Cardiac muscle cell (in vitro differentiated cells and primary cell): ENCODE measurements at places on chromosomes 16 and 17.

DNA sequence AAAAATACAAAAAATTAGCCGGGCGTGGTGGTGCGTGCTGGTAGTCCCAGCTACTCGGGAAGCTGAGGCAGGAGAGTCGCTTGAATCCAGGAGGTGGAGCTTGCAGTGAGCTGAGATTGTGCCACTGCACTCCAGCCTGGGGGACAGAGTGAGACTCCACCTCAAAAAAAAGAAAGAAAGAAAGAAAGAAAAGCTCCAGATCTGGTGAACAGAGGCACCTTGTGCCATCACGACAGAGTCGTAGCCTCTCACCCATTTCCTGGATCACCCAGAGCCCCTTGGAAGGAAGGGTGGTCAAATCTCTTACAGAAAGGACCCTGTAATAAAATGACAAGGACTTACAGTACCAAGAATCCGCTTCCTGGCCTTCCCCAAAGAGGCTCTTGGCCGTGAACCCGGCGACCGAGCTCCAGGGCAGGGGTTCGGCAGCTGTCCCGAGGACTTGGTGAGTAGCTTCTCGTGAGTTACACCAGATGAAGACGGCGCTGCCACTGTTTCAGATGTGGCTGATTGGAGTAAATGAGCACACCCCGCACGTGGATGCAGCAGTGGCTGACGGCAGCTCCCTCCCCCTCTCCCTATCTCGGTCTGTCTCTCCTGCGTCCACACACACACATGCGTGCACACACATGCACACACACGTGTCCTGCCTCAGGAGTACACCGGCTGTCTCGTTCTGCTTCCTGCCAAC lies 13.5 kb downstream of the LGALS3BP start:
- no peak for DNase-seq
- no peaks in the 10 kb centered on the region for H3K27me3 ChIP-seq
- H3K27ac ChIP-seq, result no peak overlapping the region
- H3K4me1 ChIP-seq, result no peaks in the 10 kb centered on the region
- H3K36me3 ChIP-seq, result no peaks in the 10 kb centered on the region

DNA sequence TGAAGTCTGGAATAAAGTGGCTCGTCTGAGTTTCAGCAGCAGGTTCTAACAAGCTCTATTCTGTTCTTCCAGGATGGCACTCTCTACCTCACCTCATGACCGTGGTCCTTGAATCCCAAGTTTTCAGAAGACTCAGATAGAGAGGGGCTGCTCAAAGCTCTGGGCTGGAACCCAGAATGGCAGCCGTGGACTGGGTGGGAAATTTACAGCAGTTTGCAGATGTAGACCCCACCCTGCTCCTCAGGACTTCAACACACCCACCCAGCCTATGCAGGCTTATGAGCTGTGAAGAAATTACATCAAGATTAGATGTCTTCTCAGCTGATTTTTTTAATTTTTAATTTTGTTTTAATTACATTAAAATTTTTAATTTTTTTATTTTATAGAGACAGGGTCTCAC lies 59.4 kb downstream of the METRNL start:
- no peaks in the 10 kb centered on the region for H3K36me3 ChIP-seq
- DNase-seq, result no peak
- no peaks in the 10 kb centered on the region for H3K27me3 ChIP-seq
- no peak overlapping the region for H3K27ac ChIP-seq
- no peaks in the 10 kb centered on the region for H3K4me1 ChIP-seq

DNA sequence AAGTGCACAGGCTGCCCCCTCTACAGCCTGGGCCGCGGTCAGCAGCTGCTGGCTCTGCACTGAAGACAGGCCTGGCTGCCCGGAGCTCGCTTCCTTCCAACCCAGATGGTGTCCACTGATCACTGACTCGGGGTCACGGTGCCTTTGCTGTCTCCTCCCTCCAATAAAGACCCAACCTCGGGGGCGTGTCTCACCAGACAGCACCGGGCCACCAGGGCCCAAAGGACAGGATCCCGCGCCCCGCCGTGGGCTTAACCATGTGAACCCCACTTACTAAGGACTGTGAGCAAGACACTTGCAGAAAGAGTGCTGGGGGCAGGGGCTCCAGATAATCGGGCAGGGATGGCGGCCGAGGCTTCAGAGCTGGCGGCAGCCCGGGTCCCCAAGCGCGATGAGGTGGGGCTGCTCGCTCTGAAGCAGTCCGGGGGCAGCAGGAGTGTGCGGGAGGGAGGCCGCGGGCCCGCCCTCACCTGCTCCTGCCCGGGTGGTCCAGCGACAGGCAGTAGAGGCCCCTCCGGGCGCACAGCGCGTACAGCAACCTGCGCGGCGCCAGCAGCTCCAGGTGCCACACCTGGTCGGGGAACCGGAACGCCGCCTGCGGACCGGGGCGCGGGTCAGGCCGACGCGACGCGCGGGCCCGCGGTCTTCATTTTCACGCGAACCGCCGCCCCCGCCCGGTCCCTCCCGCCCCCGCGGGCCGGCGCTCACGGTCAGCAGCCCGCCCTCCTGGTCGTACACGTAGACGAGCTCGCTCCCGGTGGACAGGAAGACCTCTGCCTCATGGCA lies 502 bp downstream of the FAAP100 start:
- H3K4me1 ChIP-seq, result peaks cover 25% of the 10 kb centered on the region
- DNase-seq, result no peak
- no peaks in the 10 kb centered on the region for H3K27me3 ChIP-seq
- peak overlapping the region; percentile 92 for H3K4me3 ChIP-seq
- H3K27ac ChIP-seq, result peak overlapping the region; percentile 51

DNA sequence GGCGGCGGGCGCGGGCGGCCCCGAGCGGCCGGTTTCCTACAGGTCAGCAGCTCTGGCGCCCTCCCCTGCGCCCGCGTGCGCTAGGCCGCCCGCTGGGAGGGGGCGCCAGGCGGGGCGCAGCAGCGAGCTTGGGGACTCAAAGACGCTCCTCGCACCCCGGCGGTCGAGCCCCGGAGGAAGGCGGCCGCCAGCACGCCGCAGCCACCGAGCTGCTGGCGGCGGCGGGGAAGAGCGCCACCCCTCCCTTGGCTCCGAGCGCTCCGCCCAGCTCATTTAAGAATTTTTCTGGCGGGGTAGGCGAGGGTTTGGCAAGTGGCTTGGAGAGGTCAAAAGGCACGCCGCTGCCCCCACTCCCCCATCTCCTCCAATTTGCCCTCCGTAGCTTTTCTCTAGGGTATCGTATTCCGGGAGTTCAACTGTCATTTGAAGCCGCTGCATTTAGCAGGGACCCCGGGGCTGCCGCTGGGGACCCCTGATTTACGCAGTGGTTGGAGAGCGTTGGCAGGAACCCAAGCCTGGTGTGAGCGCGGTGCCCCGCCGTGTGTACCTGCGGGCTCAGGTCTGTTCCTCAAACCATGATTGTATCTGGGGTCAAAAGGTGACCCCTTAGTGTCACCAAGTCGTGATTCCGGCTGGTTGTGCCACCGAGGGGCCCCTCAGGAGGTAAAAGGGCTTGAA lies 59.5 kb upstream of the GSE1 start:
- H3K27ac ChIP-seq, result peak overlapping the region; percentile 93
- no peaks in the 10 kb centered on the region for H3K36me3 ChIP-seq
- H3K4me3 ChIP-seq, result peak overlapping the region; percentile 94
- peak; percentile 78 for DNase-seq

DNA sequence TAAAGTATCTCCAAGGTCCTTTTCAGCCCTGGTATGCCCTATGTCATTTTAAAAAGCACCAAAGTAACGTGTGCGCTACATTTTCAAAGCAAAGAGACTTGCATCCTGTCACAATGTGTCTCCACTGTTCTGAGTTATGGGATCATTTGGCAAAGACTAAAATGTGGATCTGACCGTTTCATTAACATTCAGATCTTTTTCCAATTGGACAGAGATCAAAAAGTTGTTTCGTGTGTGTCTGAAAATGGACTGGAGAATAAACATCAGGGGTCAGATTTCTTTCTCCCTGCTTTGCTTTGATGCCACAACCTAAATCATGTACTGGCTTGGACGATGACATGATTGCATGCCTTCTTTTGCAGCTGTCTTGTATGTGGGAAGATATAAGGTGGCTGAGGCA lies 136.0 kb upstream of the NOG start:
- no peak overlapping the region for H3K27ac ChIP-seq
- no peak for DNase-seq
- no peaks in the 10 kb centered on the region for H3K36me3 ChIP-seq
- H3K4me1 ChIP-seq, result no peaks in the 10 kb centered on the region
